Stimulated activated CD4-positive, alpha-beta T cell treated with anti-CD3 and anti-CD28 coated beads, TNF-alpha, amount 100 ng/mL, for 48 hours (primary cell): ENCODE measurements at places on chromosomes 1 and 21.

- no peak for DNase-seq
These were observed 5.8 kb downstream of the LAMC2 start for GRCh38 chr1:183191833-183192232.

DNA sequence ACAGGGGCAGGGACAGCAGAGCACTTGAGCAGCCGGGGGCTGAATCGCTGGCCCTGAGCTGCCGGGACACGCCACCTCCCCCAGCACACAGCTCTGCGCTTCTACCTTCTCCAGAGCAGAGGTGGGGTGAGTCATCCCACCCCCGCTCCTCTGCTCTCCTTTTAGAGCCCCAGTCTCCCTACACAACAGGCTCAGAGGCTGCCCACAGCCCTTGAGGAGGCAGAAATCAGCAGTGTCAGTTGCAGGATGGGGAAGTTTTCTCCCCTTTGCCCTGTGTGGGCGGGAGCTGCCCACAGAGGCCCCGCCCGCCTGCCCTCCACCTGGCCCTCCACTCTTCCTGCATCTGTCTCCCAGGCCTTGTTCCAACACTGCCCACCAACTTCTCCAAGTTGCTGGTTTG is 94.6 kb downstream of the STUM start:
- DNase-seq, result peak; percentile 59

GRCh38 chr1:169090900-169091311 is 15.6 kb upstream of the ATP1B1 start:
- no peak for DNase-seq

DNA sequence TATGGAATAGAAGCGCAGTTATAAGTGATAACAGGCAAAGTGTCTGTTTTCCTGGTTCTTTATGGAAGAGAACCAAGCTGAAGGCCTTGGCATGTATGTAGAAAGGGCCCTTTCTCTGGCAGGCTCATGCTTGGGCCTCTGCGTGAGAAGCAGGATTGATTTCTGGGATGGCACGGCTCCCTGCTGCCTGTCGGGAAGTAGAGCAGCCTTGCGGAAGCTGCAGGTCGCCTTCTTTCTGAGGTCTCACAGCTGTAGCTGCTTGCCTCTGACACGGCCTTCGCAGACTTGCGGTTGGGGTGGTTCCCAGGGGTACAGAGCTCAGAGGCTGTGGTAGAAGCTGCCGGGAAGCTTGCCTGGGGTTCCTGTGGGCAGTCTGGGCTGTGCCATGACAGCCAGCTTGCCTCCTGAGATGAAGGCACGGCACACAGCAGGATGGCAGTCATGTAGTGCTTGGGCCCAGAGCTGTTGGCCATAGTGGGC is 39.4 kb downstream of the TRAPPC10 start:
- DNase-seq, result no peak

- DNase-seq, result no peak
These were observed 40.7 kb downstream of the ZNF281 start for GRCh38 chr1:200369131-200369530.

DNA sequence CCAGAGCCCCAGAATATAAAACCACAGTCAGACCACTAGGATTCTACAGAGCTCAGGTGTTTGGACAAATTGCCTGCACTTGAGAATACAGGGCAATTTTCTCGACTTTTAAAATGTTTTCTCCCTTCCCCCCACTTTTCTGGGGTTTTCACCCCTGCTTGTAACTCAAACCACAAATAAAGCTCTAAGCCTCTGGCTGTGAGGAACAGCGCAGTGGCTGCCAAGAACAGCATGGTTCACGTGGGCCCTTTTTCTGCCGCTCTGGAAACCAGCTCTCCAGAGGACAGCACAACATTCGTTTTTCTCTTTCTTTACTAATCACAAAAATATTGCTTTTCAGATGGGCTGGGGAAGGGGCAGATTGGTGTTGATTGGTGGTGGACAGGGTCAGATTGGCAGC is 102.2 kb upstream of the JUN start:
- DNase-seq, result no peak

- DNase-seq, result no peak
These were observed 443.0 kb upstream of the RUNX1 start for GRCh38 chr21:35491920-35492678.

DNA sequence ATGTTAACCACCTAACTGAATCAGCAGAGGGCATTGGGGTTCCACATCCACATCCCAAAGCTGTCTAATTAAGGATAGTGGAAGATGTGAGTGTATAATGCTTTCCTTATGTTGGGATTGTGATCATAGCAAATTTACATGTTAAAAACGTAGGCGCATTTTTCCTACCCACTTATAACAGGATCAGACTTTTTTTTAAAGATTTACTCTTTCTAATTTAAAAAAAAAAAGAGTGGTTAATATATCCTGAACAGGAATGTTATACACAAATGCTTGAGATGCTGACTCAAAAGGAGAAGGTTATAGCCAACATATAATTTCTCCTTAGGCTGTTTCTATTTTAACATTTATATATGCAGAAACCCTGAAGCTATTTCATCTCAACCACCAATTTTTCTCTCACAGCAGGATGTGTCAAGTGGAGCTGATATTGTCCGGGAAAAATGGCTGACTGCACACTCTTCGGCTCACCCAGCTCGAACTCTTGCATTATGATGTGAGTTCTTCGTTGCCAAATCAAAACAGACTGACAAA is 40.3 kb downstream of the RGS5 start:
- DNase-seq, result no peak

GRCh38 chr1:185156288-185156853 is 382 bp downstream of the TRMT1L start:
- no peak for DNase-seq

- no peak for DNase-seq
These were observed 37.2 kb upstream of the DDAH1 start for GRCh38 chr1:85502171-85502570.

GRCh38 chr1:215640429-215641148 is 73.5 kb downstream of the KCTD3 start:
- DNase-seq, result no peak

DNA sequence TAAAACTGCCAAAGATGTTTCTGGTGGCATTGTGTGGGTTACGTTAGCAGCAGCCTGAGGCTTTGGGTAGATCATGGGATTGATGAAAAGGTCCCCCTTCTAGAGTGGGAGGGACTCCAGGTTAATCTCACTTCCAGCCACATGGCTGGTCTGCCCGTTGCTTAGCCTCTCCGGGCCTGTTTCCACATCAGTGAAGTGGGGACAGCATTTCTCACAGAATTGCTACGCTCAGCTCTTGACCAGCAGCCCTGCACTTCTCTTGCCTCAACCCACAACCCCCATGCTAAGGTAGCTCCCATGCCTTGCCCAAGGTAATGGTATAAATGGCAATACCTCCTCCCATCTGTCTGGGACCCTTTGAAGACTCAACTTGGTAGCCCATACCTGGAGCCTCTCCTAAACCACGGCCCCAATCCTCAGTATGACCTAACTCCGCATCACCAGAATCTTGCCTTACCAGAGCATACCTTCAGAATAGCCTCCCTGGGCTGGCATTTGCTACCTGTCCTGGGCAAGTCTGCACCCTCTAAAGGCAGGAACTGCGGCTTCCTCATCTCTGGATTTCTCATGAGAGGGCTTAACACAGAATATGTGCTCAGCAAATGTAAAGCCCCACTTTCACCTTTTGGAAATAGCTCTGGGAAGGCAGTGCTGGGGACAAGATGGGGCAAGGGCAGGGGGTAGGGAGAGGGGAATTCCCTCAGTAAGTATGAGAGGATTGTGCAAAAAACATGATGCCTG is 10.9 kb upstream of the GUCA2A start:
- DNase-seq, result no peak

DNA sequence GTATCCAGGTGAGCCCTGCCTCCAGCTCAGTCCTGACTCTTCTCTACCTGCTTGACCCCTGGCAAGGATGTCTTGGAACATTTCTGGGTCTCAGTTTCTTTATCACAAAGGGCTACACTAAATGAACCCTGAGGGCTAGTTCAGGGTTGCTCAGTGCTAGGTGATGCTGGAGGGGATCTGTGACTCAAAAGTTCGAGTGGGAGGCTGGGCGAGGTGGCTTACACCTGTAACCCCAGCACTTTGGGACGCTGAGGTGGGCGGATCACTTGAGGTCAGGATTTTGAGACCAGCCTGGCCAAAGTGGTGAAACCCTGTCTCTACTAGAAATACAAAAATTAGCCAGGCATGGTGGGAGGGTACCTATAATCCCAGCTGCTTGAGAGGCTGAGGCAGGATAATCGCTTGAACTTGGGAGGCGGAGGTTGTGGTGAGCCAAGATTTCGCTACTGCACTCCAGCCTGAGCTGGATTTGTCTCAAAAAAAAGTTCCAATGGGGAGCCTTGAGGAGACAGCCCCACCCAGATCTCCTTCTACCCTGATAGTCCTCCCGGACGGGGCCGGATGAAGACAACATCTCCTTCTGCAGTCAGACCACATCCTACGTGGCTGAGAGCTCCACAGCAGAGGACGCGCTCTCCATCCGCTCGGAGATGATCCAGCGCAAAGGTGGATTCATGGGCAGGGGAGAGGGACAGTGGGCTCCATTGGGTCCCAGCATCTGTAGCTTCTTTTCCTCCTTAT is 48.9 kb downstream of the YARS1 start:
- no peak for DNase-seq

DNA sequence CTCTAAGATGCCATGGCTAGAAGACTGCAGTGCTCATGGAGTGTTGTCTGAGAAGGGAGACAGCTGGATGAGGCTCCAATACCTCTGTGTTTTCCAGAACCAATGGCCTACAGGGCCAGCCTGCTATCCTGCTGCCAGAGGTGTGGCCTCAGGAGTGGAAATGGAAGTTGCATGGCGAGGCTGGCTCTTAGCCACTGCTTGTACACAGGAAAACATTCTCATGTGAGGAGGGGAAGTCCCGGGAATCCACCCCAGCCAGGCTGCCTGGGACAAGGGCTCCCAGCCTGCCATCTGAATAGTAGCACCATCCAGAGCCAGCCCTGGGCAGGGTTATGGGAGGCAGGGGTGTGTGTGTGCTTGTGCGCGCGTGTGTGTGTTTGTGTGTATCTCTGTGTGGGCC is 56.5 kb downstream of the SDC3 start:
- no peak for DNase-seq

DNA sequence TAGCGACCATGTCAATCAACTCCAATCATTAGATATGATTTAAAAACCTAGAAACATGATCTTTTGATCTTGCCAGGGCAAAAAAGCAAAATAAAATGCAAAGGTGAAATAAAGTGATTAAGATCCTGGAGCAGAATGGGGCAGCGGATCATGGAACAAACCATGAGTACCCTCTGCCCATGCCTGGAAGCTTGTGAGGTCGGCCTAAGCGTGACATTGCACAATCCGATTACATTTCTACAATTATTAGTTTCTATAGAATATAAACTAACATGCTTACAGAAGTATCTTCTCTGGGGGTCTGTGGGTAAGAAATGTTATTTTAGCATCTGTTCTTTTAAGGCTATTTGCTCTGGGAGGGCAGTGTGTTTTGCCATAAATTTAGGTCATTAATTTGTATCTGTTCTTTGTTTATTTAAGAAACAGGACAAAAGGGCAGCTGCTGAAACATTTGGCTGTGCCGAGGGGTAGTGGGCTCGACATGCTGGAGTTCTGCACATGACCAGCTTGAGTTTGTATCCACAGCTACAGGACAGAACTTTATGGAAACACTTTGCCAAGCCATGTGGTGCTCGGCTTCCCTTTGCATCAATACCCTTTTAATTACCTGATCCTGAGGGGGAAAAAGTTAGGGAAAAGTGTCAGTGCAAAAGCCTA is 55.9 kb downstream of the ZBTB18 start:
- no peak for DNase-seq

GRCh38 chr1:61434276-61434675 is 290.7 kb downstream of the TM2D1 start:
- DNase-seq, result peak; percentile 3

GRCh38 chr21:43645136-43645891 is 14.0 kb downstream of the HSF2BP start:
- no peak for DNase-seq

GRCh38 chr1:91741301-91741700 is 144.7 kb downstream of the TGFBR3 start:
- no peak for DNase-seq

DNA sequence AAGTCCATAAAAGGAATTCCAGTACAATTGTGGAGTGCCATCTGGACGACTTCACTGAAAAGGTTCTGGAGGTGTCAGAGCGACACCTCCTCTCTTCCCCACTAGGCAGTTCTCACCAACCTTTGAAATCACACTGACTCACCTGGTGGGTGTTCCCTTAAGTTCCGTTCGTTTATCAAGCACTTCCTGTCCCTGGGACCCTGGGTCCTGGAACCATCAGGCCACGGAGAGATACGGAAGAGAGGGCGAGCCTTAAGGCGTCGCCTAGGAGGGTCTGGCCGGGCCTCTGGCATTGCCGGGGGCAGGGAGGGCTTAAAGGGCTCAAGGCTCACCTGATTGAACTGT is 317 bp downstream of the SPAG17 start:
- DNase-seq, result no peak
